ENCODE measurements at places on chromosomes 11 and 22. TPM values are rescaled to one million over a fixed set of nuclear protein-coding genes. Genes with fewer than 3 reads are reported as not detected.

SYT9 gene
- not detected for total RNA-seq

DNA sequence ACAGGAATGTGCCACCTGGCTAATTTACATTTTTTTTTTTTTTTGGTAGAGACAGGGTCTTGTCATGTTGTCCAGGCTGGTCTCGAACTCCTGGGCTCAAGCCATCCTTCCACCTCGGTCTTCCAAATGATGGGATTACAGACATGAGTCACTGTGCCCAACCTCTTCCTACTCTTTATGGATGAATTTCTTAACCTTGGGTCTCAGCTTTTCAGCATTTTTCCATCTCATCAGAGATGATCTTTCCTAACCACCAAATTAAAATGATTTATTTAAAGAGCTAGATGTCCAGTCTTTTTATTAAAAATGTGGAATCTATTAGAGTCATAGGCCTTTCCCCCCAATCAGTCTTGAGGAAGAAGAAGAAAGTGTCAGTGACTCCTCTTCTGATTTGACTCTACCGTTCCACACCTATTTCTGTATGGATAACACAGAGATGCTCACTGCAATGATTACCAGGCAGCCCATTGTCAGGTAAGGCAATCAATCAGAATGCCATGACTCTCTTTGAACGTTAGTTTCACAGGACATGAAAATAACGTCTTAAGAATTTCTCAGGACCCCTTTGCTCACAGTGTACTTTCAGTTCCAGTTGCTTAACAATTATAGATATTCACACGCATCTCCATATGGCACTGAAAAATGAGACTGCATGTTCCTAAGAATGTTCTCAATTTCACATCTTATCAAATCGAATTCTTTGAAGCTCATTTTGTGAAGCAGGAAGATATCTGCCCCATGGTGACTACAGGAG lies 51.0 kb downstream of the MIAT start:
- no peaks in the 10 kb centered on the region for H3K36me3 ChIP-seq
- no peak overlapping the region for H3K27ac ChIP-seq

GRCh38 chr11:125740617-125741016 lies 5.5 kb upstream of the PATE1 start:
- H3K4me3 ChIP-seq = no peak overlapping the region
- no peak for DNase-seq
- H3K27me3 ChIP-seq = no peaks in the 10 kb centered on the region
- H3K36me3 ChIP-seq = no peaks in the 10 kb centered on the region
- H3K27ac ChIP-seq = no peak overlapping the region
- no peaks in the 10 kb centered on the region for H3K4me1 ChIP-seq

DNA sequence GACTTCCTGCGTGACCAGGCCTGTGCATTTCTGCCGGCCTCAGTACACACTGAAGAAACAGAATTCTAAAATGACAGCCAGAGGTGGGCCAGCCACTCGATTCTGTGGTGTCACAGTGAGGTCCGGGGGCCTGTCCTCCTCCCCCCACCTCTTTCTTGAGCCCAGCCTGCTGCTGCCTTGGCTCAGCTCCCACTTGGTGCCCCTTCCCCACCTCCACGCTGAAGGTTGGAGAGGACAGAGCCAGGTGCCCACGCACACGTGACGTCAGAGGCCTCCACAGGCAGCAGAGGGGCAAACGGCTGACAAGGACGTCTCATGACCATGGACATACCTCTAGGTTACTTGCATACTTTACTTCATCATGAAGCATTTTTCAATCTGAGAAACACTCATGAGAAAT lies 78.0 kb upstream of the SHANK2 start:
- H3K4me1 ChIP-seq = no peaks in the 10 kb centered on the region
- no peak overlapping the region for H3K27ac ChIP-seq
- DNase-seq = no peak
- no peaks in the 10 kb centered on the region for H3K36me3 ChIP-seq
- H3K4me3 ChIP-seq = no peak overlapping the region

DNA sequence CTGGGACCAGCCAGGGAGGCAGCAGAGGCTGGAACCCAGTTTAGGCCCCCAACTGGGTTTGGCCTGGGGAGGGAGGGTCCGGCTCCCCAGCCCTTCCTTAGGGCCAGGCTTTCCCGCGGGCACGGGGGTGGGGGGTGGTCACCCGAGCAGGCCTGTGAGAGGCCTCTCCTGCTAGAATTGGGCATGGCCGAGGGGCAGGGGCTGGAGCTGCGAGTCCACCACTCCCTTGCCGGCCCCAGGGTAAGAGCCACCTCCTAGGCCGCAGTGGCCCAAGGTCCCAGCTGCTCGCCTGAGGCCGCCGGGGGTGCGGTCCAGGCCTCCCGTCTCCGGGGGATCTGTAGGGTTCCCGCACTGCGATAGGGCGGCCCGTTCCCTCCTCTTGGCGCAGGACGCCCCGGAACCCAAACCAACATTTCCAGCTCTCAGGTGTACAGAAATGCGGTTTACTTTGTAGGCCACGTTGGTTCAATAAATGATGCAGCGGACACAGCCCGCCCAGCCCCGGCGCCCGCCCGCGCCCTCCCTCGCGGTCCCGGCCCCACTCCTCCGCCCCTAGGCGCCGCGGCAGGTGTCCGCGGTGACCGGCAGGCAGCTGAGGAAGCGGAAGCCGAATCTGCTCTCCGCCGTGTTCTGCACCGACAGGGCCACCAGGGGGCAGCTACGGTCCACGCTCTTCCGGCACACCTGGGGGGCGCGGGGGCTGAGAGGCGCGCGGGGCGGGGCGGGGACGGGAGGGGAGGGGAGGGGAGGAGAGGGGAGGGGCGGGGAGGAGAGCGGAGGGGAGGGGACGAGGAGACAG lies 5.9 kb downstream of the LMNTD2 start:
- peaks cover 4% of the 10 kb centered on the region for H3K27me3 ChIP-seq
- peak; percentile 83 for DNase-seq
- H3K4me1 ChIP-seq = peaks cover 16% of the 10 kb centered on the region
- H3K27ac ChIP-seq = no peak overlapping the region

GRCh38 chr11:43072096-43072495 lies 239.7 kb upstream of the API5 start:
- no peaks in the 10 kb centered on the region for H3K4me1 ChIP-seq
- no peak overlapping the region for H3K4me3 ChIP-seq
- no peaks in the 10 kb centered on the region for H3K36me3 ChIP-seq

- H3K27ac ChIP-seq = no peak overlapping the region
- no peaks in the 10 kb centered on the region for H3K27me3 ChIP-seq
- no peak for DNase-seq
- H3K4me3 ChIP-seq = no peak overlapping the region
Observed at GRCh38 chr11:9512370-9513019, 51.7 kb downstream of the ZNF143 start.
